T-helper 17 cell (primary cell): ENCODE measurements at places on chromosomes 1 and 21.

- no peak for DNase-seq
Measured at GRCh38 chr21:44920694-44921604, at the start of gene ITGB2. Gene ITGB2, minus strand, starts transcription at chr21:44920899. Its CDS starts 10,117 bp downstream, at chr21:44910782.

DNA sequence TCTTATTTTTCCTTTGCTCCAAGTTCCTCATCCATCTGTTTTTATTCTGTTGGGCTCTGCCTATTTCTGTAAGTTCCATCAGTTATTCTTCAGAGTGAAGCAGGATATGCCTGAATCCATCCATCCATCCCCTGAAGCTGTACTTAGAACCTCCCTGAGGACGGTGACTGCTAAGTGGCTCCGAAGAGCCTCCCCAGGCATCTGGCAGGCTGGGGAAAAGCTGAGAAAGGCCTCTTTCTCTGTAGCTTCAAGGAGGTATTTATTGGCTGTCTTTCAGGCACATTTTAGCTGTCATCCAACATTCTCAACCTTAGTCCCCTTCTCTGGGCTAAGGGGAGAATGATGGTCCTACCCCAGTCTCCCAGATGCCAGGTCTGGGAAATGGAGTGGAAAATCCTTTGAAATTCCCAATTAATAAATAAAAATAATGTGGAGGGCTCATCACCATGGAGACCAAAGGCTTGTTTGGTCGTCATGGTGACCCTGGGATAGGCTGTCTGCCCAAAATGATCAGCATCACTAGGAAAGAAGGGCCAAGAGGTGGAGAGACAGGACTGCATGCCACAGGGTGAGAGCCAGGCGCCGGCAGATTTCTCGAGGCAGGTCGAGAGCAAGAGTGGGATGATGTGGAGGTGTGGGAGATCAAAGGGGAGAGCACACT is 82.0 kb downstream of the UBIAD1 start:
- DNase-seq = no peak

- DNase-seq = no peak
Measured at GRCh38 chr1:229221106-229222019, 49.5 kb upstream of the RAB4A start.

GRCh38 chr1:13682444-13682843 is 17.5 kb upstream of the PRDM2 start:
- no peak for DNase-seq

DNA sequence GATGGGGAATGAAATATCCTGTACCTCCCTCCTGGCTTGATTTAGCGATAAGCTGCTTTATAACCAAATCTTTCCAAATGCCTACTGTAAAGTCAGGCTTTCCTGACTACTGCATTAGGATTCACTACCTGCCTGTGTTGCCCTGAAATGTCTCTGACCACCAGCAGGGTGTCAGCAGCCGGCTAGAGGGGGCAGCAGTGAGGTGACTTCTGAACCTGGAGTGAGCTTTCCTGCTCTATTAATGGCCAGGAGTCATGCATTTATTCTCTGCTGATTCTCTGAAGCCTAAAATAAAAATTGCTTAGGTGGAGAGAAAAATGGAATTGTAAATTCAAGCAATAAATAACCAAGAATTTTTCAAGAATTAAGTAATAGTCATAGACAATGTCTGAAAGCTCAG is 2.5 kb downstream of the BACE2 start:
- DNase-seq = no peak

- no peak for DNase-seq
Measured at GRCh38 chr1:145908653-145909052, 1.2 kb downstream of the ITGA10 start.

GRCh38 chr1:207862241-207862787 is 48.6 kb downstream of the CD34 start:
- DNase-seq = no peak

DNA sequence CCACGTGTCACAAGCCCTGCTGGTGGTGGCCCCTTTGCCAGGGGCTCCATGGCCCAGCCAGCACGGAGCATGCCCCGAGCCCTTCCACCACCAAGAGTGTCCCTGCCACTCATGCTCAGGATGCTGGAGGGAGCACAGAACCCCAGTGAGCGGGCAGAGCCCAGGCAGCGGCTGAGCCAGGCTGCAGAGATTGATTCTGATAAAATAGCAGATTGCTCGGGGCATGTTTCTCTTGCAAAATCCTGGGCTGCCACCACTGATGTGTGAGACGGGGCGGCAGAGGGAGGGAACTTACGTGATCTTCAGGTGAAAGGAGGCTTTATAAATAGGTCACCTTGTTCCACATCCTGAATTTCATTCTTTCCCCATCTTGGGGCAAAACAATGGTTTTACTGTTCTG is 53.2 kb downstream of the SPSB1 start:
- no peak for DNase-seq

- no peak for DNase-seq
Measured at GRCh38 chr1:243258731-243259130, 2.9 kb downstream of the SDCCAG8 start.

DNA sequence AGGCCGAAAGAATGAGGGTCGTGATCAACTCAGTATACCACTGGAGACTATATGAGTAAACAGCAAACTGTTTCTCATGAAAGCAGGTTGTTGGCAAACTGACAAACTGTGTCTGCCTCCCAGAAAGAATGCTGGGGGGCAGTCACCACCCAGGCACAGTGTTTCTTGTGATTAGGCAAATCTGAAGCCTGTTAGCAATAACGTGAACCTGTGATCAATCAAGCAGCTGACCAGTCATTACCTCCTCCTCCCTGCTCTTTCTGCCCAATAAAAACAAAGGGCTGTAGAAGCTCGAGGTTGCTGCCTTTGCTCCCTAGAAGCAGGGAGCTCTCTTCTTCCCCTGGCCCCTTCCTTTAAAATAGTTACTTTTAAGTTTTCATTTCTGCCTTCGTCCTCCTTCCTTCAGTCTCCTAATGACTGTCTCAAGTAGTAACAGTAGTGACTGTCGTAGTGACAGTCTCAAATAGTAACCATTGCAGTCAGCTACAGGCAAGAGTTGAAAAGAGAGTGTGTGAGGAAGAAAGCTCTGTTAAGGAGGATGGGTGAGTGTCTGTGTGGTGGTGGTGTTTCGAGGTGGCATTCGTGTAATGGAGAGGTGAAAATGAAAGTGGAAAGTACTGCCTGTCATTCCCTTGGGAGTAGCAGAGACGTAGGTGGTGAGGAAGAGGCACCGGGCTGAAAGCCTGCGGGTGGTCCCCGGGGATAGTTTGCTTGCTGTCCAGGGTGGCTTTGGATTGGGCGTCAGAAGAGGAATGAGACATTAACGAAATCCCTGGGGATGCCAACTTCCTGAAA is 14.5 kb downstream of the HHAT start:
- DNase-seq = no peak

GRCh38 chr1:115006191-115006590 is 23.4 kb upstream of the TSHB start:
- DNase-seq = no peak

DNA sequence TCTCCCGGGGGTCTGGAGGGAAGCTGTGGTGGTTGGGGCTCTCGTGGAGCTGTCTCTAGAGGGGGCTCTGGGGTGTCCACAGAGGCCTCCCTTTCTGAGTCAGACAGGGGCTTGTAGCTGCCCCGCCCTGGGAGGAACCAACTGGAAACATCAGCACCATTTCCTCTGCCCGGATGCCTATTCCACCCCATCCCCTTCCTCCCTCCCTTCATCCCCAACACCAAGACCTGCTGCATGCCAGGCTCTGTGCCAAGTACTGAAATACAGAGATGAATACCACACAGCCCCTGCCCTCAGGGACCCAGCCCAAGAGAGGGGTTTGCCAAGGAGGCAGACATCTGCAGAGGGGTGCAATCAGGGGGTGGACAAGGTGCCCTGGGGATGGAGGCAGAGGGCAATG is 125.6 kb upstream of the ADAR start:
- DNase-seq = no peak

GRCh38 chr1:115136706-115137105 is 47.4 kb upstream of the TSPAN2 start:
- no peak for DNase-seq

- no peak for DNase-seq
Measured at GRCh38 chr1:180227861-180228647, 2.0 kb upstream of the LHX4 start.

DNA sequence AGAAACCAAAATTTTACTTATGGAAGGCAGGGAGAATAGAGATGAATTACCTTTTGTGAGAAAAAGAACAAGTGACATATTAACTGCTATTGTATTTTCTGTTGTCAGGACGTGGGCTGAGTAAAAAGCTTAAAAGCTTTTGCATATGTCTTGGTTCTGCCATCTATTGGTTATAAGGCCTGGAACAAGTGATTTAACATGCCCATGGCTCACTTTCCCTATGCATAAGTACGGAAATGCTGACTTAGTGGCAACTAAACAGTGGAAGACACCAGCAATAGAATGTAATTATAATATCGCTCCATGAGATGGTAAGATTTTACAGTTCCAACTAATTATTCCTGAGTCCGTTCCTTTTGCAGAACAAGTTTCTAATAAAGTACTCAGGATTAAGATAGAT is 6.7 kb upstream of the CTSS start:
- no peak for DNase-seq

GRCh38 chr1:221944247-221944870 is 202.5 kb upstream of the DUSP10 start:
- DNase-seq = no peak

DNA sequence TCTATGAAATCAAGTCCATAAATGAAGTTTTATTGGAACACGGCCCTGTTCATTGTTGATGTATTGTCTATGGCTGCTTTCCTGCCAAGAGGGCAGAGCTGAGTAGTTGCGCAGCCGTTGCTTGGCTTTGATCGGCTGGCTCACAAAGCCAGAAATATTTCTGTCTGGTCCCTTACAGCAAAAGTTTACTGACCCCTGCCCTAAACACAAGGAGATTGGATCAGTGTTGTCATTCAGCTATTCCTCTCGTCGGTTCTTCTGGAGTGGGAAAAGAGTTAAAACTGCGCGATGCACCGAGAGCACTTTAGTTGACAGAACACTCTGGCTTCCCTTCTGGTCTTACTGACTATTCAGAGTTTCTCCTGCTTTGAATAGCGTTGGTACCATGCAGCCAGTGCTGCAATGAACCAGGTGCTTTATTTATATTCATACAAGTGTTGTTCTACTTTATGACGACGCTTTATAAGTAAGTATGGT is 868 bp downstream of the ZBTB40 start:
- DNase-seq = no peak

- no peak for DNase-seq
Measured at GRCh38 chr1:208942394-208943130, 641.0 kb upstream of the CAMK1G start.

DNA sequence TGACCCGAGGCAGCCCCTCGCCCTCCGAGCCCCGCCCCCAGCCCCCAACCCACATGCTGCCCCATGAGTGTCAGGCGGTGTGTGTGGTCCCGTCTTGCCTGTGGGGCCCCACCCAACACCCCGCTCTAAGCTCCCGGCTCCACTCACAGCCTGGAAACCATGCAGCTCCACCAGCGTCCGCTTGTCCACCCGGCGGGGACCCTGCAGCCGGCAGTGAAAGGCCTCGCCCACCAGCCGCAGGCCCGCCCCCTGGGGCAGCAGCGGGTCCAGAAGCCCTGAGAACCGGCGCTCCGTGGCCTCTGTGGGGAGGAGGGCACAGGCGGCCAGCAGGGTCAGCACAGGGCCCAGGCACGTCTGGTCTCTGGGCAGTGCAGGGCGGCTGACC is 2.7 kb downstream of the C1QTNF12 start:
- no peak for DNase-seq

GRCh38 chr21:23861911-23862504 is 1745.3 kb downstream of the MRPL39 start:
- DNase-seq = no peak

GRCh38 chr1:117367046-117368025 is at the start of gene MAN1A2:
Gene MAN1A2, plus strand, starts transcription at chr1:117367449. Its CDS starts 735 bp downstream, at chr1:117368184.
- DNase-seq = peak; percentile 41

- DNase-seq = no peak
Measured at GRCh38 chr1:111199329-111199728, 1.1 kb downstream of the DENND2D start.

GRCh38 chr1:77360256-77360655 is 78.4 kb downstream of the AK5 start:
- DNase-seq = no peak

DNA sequence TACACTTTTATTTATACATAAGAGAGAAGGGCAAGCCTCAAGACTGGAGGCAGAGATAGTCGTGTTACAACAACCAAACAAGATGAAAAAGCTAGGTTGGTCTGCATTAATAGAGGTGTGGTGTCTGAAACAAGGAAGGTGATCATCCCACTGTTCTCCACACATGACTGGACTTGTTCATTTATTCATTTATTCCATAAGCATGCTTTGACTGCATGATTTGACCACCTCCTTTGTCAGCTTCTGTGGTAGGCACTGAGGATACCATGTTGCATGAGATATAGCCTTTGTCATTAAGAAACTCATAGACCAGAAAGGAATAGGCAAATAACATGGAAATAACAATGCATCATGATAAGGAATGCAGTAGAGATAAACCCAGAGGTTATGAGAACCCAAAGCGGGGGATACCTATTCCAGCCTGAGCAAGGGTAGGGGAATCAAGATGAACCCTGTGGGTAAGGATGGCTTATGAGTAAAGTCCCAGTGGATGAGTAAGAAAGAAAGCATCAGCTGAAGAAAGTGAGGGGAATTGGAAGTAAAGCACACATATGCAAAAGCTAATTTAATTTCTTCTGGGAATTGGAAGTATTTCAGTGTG is 173.7 kb upstream of the FGGY start:
- no peak for DNase-seq

- DNase-seq = no peak
Measured at GRCh38 chr1:53543130-53543777, 84.1 kb downstream of the DMRTB1 start.

- DNase-seq = no peak
Measured at GRCh38 chr1:94325377-94326302, 88.3 kb upstream of the ARHGAP29 start.

GRCh38 chr1:165928075-165928731 is 100.8 kb downstream of the UCK2 start:
- DNase-seq = no peak
